Stimulated activated CD4-positive, alpha-beta T cell treated with anti-CD3 and anti-CD28 coated beads, Interleukin-2, amount 100 ng/mL, for 48 hours (primary cell): ENCODE measurements at places on chromosomes 3 and 15.

DNA sequence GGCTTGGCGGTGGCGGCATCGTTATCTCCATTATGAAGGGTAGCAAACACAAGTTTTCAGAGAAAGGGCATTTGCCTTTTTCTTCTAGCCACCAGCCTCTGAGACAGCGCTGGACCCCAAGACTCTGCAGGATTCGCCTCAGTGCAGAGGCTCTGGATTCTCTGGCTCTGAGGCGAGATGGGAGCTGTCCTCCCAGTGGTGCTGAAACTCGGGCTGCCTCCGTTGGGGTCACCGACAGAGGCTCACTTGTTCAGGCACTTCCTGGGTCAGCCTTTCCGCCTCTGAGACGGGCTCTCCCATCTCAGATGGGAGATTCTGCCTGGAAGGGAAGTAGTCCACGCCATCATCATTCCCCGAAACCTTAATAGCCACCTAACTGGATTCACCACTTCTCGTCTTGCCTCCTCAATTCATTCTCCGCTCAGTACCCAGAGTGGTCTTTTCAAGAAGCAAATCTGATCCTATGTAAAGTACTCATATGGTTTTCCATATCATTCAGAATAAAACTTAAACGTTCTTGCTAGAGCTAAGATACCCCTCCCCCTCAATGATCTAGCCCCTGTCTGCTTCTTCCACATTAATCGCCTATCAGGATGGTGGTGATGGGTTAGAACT lies 76.9 kb downstream of the RHCG start:
- DNase-seq: peak; percentile 36

GRCh38 chr3:122681284-122681973 lies 790 bp downstream of the PARP14 start:
- no peak for DNase-seq

GRCh38 chr15:73965094-73965757 lies 26.9 kb downstream of the STOML1 start:
- DNase-seq: peak; percentile 52

- DNase-seq: no peak
These were observed 82.1 kb upstream of the POMGNT2 start for GRCh38 chr3:43187836-43188479.

DNA sequence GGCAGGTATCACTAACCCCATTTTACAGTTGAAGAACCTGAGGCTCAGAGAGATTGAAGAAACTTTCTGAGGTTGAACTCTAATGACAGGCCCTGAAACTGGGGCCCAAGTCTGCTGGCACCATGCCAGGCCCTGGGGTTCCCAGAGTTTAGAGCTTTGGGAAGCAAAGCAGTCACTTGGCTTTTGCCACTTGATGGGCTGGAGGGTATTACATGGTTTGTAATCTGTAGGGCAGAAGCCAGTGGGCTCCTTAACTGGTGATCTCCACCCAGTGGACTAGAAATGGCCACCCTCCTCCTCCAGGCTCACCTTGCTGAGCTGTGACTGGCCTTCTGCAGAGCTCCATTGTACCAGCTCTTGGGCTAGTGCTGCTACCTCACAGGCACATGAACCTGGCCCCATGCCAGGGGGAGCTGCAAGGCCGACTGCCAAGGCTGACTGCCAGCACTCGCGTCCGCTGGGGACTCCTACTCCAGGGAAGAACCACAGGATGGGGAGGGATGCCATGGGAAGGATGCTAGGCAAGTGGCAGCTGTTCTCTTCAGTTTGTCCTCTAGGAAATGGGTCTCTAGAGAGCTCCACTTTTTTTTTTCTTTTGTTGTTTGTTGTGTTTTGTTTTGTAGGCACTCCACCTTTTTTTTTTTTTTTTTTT lies 104.8 kb downstream of the ETFA start:
- no peak for DNase-seq

- DNase-seq: no peak
These were observed 233.6 kb downstream of the CHL1 start for GRCh38 chr3:430186-430585.

GRCh38 chr15:92184679-92185230 lies 208.9 kb upstream of the ST8SIA2 start:
- DNase-seq: no peak

- no peak for DNase-seq
These were observed 72.1 kb downstream of the FOXP1 start for GRCh38 chr3:71511446-71511845.

DNA sequence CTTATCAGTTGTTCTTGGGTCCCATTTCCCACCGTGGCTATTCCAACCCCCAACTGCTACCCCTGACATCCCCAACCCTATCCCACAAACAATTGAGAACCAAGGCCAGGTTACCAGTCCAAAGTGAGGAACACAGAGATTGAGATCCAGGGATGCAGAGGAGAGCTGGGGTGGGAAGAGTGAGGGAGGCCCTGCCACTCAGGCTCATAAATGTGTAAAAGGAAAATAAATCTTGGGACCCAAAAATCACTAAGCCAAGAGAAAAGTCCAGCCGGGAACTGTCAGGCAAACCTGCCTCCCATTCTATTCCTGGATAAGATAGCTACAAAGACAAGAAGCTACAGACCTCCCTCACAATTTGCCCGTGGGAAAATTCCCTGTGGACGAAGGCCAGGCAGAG lies 101.1 kb upstream of the DLG1 start:
- no peak for DNase-seq

GRCh38 chr3:14398797-14399106 lies 3.7 kb upstream of the SLC6A6 start:
- no peak for DNase-seq

DNA sequence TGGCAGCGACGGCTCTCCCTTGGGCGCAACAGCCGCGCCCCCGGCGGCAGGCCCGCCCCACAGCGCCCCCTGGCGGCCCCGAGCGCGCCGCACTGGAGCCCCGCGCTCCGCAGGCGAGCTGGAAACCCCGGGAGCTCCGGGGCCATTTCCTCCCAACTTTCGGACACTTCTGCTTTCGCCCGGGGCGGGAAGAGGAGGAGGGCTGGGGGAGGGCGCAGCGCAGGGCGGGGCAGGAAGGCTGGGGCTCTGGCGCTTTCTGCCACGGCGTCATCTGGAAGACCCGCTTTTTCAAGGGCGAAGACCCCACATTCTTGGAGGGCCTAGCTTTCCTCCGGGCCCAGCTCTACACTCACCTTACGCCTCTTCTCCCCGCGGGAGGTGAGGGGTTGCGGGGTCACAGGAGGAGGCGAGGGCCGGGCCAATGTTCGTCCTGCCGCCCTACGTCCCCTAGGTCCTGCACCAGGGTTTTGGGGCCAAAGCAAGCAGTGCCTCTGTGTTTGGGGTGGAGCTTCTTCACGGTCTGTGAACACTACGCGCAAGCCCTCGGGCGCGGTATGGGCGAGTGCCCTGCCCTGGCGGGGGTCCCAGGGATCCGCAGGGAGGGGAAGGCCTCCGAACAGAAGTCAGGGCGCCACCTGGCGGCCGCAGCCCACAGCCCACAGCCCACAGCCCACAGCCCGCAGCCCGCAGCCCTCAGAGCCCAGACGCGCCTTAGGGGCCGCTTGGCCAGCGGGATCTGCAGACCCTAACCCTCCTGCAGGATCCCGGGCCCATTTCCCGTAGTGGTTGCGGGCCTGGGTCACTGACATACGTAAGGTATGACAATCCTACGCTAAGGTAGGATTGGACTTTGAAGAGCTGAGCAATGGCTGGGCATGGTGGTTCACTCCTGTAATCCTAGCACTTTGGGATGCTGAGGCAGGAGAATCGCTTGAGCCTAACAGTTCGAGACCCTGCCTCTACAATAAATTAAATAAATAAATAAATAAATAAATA lies 31.1 kb downstream of the FOXL2 start:
- DNase-seq: peak; percentile 79

GRCh38 chr15:69058830-69059556 lies 44.5 kb downstream of the NOX5 start:
- peak; percentile 79 for DNase-seq

GRCh38 chr15:93105485-93105884 lies 16.5 kb upstream of the RGMA start:
- DNase-seq: no peak
